Brain pericyte (primary cell): ENCODE measurements at places on chromosomes 16 and 17.

- DNase-seq: no peak
These were observed 6.8 kb downstream of the CDK10 start for GRCh38 chr16:89693289-89693731.

DNA sequence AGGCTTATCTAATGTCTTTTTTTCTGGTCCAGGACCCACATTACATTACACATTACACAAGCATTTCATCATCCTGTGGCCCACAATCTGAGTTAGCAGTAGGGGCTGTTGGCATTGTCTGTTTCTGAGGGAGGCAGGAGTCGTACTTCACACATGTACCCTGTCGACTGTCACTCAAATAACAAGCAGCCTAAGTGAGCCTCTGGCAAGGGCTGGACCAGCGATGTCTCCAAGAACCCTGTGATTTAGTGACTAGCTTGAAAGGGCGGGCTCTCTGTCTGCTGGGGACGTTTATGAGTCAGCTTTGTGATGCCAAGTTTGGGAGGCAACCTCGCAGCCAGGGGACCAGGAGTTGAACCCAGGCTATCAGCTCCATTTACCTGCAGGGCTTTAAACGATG, 251.4 kb downstream of the HS3ST3B1 start:
- DNase-seq: no peak

GRCh38 chr17:68320311-68320865, 29.1 kb downstream of the ARSG start:
- no peak for DNase-seq

DNA sequence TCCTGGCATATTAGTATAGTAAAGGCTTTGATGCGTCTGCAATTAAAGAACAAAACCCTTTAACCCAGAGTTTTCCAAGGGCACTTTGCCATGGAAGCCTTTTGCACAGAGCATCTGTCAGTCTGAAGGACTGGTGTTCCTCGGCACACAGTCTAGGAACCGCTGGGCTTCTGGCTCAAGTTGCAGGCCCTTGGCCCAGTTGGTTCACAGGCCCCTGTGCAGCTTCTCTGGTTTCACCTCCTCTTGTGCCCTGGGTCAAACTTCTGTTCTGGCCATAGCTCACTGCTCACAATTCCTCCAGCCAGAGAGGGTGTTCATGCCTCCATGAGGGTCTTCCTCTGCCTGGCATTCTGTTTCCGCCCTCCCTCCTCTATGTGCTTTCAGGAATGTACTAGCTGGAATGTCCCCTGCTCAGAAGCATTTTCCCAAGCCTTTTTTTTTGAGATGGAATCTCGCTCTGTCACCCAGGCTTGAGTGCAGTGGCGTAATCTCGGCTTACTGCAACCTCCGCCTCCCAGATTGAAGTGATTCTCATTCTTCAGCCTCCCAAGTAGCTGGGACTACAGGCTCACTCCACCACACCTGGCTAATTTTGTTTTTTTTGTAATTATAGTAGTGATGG, 34.5 kb upstream of the TEX2 start:
- no peak for DNase-seq

GRCh38 chr17:30244853-30245385, 9.4 kb upstream of the SLC6A4 start:
- no peak for DNase-seq

GRCh38 chr16:89319886-89320781, 102.6 kb downstream of the ZNF778 start:
- no peak for DNase-seq

GRCh38 chr16:1133810-1134520, 18.9 kb upstream of the CACNA1H start:
- DNase-seq: no peak

DNA sequence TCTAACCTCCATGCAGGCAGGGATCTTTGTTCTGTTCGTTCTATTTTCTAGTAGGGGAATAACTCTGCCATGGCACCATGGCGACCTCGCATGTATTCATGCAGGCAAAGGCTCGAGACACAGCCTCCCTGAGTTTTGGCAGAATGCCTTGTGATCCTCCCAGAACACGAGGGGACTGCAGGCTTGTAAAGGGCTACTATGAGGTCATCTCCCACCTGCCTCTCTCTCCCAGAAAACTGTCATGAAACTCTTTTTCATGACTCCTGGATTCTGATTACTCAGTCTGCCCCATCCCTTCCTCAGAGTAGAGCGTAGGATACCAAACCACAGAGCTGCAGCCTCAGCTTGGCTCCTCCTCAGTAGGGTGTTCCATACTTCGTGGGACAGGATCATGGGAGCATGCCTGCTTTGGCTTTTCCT, 64.3 kb downstream of the IGF2BP1 start:
- DNase-seq: no peak

DNA sequence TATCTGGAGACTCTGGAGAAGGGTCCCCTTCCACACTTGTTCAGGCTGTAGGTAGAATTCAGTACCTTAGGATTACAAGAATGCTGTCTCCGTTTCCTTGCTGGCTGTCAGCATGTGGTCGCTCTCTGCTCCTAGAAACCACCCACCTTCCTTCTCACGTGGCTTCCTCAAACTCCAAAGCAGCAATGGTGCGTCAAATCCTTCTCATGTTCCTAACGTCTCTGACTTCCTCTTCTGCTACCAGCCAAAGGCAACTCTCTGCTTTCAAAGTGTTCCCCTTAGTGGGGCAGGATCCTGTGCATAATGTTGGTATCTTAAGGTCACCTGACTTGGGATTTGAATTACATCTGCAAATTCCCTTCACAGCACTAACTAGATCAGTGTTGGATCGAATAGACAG, 30.9 kb upstream of the DYNLRB2 start:
- DNase-seq: no peak

- no peak for DNase-seq
These were observed 11.2 kb downstream of the SLC16A3 start for GRCh38 chr17:82239926-82240505.

DNA sequence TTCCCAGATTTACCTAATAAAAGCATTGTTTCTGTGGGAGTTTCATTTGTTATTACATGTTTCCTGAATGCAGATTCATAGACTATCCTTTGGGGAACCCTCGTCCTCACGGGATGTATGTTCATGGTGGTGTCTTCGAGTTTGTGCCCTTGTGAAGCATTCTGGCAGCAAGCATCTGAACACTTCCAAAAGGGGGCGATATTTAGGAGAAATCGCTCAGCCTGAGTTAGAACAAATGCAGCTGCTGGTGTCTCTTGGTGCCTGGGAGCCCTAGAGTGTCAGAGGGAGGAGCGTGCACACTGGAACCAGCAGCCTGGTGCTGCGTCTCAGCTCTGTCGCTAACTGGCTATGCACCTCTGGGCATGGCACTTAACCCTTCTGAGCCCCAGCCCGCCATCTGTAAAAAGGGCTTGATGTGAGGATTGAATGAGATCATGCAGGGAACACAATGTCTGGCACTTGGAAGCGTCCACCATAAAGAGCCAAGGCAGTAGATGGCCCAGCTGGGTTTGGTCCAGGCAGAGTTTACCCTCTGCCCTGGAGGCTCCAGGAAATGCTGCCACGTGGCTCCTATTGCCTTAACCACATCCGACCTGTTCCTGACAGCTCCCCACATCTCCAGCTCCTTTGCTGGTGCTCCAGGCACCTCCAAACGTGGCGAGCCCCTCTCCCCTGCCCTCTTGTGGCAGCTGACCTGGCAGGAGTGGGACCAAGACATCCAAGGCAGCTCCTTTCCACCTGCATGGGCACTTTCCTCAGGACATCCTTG, 25.0 kb upstream of the C16orf78 start:
- no peak for DNase-seq

DNA sequence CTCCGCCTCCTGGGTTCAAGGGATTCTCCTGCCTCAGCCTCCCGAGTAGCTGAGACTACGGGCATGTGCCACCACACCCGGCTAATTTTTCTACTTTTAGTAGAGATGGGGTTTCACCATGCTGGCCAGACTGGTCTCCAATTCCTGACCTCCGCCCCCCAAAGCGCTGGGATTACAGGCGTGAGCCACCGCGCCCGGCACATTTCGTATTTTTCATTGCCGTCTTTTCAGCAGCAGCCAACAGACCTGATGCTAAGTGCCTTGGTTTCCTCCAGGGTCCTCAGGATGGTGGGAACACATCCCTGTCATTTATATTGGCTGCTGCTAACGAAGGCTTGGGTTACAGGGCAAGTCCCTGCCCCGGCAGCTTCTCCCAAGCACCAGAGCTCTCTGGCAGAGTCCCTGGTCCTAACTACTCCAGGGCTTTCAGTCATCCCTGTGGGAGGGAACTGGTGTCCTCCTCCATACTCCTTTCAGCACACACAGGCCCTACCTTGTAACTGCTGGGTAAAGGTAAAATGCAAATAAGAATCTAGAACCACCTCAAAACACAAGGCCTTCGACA, 1.5 kb upstream of the RNF157 start:
- DNase-seq: no peak

GRCh38 chr17:75843577-75844529, at the start of gene UNC13D:
Gene UNC13D, minus strand, starts transcription at chr17:75844404. Its CDS starts 67 bp downstream, at chr17:75844337.
- DNase-seq: no peak

DNA sequence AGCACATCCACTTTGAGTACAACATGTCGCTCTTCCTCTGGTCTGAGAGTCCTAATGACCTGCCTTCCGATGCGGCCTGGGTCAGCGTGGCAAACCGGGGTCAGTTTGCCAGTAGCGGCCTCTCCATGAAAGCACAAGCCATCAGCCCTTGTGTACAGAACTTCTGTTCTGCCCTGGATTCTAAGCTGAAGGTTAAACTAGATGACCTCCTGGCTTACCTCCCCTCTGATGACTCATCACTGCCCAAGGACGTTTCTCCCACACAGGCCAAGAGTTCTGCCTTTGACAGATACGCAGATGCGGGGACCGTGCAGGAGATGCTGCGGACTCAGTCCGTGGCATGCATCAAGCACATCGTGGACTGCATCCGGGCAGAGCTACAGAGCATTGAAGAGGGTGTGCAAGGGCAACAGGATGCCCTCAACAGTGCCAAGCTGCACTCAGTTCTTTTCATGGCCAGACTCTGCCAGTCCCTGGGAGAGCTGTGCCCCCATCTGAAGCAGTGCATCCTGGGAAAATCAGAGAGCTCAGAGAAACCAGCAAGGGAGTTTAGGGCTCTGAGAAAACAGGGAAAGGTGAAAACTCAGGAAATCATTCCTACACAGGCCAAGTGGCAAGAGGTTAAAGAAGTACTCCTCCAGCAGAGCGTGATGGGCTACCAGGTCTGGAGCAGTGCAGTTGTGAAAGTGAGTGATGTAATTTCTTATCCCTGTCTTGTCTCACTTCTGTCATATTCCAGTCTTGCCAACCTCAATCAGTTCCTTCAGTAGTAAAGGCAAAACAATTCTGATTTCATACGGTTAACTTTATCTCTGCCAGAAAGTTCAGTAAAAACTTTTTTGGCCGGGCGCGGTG, 8.6 kb downstream of the COG1 start:
- DNase-seq: no peak

- DNase-seq: no peak
These were observed 1.8 kb upstream of the UBTF start for GRCh38 chr17:44221084-44221861.

GRCh38 chr17:34386697-34387550, 23.9 kb upstream of the CCL1 start:
- no peak for DNase-seq

GRCh38 chr16:178668-179015, 1.6 kb upstream of the HBQ1 start:
- no peak for DNase-seq

DNA sequence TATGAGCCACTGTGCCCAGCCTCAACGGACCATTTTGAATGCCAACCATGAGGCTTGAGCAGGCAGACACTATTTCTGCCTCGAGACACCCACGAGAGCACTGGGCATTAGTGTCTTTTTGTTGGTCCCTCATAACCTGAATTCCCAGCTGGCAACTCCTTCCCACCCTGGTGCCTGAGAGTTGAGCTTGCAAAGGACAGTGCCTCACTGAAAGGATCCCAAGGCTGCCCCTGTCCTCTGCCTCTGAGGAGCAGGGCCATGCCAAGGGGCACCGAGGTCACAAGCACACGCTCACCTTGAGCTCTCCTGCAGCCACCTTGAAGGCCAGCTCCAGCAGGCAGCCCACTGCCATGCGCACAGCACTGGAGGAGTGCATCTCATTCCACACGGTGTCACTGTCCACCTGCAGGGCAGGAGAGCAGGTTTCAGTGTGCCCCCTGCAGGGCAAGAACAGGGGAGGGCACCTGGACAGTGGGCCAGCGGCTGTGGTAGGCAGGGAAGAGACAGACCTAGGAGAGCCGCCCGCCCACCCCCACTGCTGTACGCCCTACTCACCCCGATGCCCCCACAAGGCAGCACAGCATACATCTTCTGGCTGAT, 12.8 kb downstream of the G6PC3 start:
- no peak for DNase-seq

DNA sequence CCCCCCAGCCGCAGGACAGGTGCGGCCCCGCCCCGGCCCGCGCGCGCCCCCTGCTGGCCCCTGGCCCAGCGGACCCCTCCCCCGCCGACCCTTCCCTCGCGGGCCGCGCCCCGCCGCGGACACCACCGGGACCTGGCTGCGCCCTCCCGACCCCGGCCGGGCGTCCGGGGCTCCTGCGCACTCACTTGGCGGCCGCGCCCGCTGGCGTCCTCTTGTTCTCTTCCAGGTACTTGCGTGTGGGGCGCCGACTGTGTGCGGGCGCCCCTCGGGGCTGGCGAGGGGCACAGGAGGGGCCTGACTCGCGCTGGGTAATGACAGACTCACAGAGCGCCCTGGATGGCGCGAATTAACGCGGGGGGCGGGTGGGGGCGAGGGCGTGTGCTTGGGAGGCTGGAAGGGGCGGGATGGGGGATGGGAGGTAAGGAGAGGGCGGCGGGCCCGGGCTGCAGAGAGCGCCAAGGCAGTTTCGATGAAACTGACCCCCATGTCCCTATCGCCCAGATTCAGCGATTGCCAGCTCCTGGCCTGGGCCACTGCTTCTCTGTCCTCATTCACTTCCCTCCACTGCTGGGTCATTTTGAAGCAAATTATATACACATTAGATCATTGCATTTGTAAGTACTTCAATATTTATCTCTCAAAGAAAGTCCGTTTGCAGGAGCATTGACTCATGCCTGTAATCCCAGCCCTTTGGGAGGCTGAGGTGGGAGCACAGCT, 445 bp upstream of the DBNDD1 start:
- DNase-seq: no peak
